Hypothalamus (tissue), 51 donors: ENCODE measurements at places on chromosomes 4 and X.

- DNase-seq, result no peak
Measured at GRCh38 chr4:135269125-135269890, 1067.7 kb upstream of the PABPC4L start.

GRCh38 chrX:133676344-133677122, 261.2 kb upstream of the GPC4 start:
- no peak for DNase-seq

GRCh38 chr4:123401271-123402120, 4.9 kb downstream of the SPRY1 start:
- DNase-seq, result no peak

DNA sequence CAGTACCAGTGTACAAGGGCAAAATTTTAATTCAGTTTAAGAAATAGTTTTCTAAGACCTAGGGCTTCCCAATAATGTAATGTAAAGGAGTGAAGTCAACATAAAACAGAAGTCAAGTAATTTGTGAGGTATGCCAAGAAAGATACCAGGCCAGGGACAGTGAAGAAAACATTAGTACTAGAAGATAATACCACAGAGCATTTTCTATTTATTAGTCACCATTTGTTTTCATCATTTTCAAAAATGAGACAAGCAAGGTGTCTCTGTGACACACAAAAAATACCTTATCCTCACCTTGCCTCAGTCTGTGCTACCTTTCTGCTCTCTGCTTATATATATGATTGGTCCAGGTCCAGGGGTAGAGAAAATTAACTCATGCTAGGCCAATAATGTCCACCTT, 46.8 kb downstream of the VEGFC start:
- no peak for DNase-seq

DNA sequence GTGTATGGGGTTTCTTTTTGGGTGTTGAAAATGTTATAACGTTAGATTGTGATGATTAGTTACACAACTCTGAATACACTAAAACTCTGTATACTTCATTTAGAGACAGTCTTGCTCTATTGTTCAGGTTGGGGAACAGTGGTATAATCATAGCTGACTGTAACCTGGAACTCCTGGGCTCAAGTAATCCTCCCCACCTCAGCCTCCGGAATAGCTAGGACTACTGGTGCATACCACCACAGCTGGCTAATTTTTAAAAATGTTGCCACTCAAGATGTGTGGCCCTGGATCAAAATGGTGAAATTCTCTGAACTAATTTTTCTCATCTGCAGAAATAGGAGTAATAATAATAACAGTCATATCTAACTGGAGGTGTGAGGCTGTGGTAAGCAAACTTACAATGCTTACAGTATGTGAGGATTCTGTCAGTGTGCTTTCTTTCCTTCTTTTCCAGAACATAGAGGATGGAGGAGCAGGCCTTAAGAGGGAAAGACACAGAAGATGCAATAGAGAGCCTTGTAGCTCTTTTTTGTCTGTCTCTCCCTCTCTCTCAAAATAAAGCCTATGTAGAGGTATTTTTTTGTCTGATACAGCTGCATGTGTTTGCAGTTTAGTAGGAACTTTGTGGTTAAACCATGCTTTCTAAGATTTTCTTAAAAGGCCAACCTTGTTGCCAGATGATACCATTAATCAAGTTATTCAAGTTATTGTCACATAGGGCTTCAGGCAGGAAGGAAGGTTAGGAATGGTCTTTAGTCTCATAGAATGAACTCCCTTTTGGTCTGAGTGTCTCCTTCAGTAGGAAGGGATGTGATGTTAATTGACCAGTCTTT, 7.5 kb downstream of the ADD1 start:
- DNase-seq, result no peak

GRCh38 chr4:74038425-74039314, at the start of gene CXCL3:
TSS of gene CXCL3 (minus strand) at chr4:74038689. CDS start at chr4:74038611, 78 bp downstream.
- peak; percentile 5 for DNase-seq

DNA sequence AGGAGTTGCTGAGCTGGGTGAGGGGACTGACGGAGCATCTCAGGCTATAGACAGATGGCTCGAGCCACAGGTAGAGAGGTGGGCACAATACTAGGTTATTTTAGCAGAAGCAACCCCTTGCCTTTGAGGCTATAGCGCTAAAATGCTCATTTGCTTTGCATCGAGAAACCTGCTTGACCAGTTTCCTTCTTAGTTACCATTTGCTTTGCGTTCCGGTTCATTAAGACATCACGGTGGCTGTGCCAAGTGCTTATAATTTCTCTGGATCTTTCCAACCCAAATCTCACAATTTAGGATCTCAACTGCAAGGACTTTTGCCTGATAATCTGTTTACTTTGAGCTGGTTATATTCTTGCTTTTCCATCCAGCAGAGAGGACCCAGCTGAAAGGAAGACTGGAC, 40.8 kb downstream of the DLG3 start:
- DNase-seq, result no peak

DNA sequence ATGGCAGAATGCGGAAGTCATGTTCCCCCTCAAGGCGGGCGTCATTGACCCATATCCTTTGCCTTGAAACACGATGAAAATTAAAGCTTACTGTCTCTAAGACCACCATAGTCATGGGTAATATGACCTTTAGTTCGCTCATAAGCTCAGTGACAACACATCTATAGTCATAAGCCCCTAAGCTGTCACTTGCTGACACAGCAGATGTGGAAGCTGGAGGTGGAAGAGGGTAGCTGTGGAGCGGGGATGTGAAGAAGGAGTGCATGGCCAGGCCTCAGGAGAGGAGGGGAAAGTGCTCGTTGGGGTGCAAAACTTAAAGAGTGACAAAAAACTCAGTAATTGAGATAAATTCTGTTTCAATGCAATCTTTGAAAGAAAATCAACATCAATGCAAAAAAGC, 134.0 kb upstream of the PDLIM3 start:
- no peak for DNase-seq

- DNase-seq, result no peak
Measured at GRCh38 chrX:40418813-40419195, 162.0 kb upstream of the ATP6AP2 start.

GRCh38 chr4:83905952-83906351, 370.0 kb downstream of the GPAT3 start:
- DNase-seq, result no peak

DNA sequence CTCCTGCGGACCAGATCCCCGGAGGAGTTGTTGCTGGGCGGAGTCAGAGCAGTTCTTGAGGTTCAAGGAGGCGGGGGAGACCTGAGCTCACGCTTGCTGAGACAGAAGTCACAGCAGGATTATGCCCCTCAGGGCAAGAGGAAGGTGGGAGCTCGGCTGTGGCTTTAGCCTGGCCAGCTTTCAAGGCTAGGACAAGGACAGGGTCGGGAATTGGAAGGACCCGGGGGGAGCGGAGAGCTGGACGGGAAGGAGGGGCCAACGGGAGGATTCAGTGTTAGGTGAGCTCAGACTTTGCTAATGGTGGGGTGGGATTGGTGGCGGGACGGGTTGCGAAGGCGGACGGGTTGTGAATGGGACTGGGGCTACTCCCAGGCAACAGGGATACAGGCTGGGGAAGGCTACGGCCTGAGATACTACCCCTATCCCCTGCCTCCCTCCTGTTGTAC, at the start of gene RIBC1:
RIBC1 (plus strand) TSS at position 13 of the 446 bp plus-strand sequence. CDS start 3,404 bp downstream, outside the sequence.
- DNase-seq, result no peak

DNA sequence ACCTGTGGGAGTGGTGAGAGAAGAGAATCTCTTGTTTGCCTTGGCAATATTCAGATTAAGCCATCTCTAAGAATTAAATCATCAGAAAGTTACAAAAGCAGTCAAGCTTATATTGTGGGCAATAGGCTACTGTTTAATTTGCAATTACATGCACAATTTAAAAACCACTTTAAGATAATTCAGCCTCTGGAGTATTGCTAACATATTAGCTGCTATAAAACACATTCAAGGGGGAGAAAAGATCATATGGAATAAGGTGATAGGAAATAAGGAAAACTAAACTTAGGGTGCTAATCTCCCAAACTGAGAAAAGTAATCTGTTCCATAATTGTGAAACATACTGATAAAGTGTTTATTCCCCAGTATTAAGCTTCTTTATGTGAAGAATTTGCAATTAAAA, 103.9 kb downstream of the ARAP2 start:
- DNase-seq, result no peak

DNA sequence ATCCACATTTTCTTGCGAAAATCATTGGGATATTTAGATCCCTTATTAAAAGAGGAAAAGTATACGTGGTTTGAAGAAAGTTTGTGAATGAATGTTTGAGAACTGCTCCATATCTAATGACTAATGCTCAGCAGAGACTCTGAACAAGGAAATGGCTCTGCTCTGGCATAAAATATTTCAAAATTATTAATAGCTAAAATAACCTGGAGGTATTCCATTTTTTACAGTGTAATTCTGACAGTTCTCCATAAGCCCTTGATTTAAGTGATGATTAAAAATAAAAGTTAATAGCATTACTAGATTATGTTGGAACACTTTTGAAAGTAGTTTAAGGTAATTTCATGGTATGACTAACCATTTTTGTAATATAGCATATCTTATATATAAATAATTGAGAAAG, 1276.9 kb upstream of the TENM3 start:
- DNase-seq, result no peak
